ENCODE measurements at places on chromosomes 2 and 18.

GRCh38 chr2:106095478-106096298 is 98.4 kb downstream of the UXS1 start:
- DNase-seq, result no peak

- DNase-seq, result no peak
Observed at GRCh38 chr2:140178234-140178633, 1398.0 kb upstream of the NXPH2 start.

DNA sequence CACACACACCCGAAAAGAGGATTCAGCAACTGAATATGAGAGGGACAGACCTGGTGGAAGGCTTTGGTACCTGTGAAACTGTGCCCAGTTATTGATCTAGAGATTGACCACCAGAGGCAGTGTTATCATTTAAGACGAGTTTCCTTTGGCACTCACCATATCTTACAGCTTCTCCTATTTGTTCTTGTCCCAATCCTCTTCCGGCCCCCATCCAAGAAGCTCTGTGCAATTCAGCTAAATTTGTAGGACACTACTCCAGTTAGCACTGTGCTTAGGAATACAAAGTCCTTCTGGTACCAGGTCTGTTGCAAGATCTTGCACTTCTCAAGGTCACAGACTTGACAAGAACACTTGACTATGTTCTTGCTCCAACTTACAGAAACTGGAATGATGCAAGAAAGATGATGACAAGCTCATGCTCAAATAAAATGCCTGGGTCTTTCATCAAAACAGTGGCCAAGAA is 177.7 kb downstream of the TMEM247 start:
- peak; percentile 76 for DNase-seq

- DNase-seq, result no peak
Observed at GRCh38 chr2:126635736-126636135, 20.2 kb upstream of the GYPC start.

- DNase-seq, result no peak
Observed at GRCh38 chr2:240375024-240375645, 60.3 kb upstream of the GPC1 start.

GRCh38 chr2:98487101-98487805 is 42.6 kb downstream of the INPP4A start:
- no peak for DNase-seq

DNA sequence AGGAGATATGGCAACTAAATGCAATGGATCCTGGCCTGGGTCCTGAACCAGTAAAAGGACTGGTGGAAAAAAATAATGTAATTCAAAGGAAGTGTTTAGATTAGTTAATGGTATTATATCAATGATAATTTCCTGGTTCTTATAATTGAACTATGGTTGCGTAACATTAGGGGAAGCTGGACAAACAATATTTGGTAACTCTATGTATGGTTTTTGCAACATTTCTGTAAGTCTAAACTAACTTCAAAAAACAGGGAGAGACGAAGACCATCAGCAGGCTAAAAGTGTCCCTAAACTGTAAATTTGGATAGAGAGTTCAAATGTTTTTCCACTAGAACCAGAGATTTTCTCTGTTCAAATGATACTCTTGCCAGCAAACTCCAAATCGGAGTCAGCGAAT is 36.9 kb downstream of the KLF7 start:
- DNase-seq, result no peak

DNA sequence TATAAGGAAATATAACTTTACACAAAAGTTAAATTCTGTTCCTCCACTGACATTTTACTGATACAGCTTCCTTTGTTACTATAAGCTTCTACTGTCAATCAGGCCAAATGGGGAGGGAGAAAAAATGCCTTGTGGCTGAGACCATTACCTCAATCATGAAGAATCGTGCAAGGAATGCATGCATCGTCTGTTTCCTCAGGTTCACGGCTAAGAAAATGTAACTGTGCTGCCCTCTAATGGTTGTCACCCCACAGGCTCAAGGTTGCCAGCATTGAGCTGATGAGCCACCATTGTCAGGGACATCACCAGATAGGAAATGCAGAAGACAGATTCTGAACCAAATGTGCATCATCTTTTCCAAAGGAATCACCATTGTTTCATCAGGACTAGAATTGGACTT is 426.9 kb downstream of the CDH2 start:
- peak; percentile 74 for DNase-seq

DNA sequence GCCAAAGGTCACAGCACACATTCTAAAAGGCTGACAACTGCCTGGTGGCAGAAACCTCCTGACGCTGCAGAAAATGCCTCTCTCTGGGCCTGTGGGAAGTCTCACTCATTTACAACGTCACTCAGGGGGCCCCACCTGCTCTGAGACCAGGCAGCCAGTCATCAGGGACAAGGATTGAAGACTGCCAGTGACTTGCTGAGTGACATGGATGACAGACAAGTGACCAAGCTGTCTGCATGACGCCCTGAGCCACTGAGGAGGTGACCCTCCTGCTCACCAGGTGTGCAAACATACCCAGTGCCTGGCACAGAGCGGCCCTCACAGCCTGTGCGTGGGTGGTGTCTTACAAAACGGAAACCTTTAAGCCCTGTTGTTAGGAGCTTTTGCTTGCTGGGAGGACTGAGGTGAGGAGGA is 392.4 kb downstream of the TNS1 start:
- no peak for DNase-seq

DNA sequence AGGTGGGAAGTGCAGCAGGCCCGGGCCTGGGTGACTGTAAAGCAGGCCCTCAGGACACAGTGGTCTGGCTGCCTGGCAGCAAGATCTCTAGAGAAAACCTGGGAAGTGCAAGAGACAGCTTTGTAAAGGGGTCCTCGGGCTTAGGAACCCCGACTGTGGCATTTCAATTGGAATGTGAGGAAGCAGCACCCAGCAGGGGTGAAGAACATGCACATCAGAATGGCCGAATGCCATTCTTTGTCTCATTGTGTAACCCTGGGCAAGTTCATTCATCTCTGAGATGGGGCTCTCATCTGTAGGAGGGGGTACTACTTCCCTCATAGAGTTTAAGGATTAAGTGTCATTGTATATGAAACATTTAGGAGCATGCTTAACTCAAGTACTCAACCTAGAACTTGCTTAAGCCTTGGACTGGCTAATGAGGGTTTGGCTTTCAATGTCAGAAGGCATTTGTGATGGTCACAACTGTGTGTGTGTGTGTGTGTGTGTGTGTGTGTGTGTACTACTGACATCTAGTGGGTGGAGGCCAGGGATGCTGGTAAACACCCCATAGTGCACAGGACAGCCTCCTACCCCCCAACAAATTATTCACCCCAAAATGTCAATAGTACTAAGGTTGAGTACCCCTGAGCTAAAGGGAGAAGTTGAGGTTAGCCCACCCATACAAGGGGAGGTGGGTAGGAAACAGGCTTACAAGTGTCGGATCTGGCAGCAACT is 29.3 kb downstream of the MEX3C start:
- peak; percentile 13 for DNase-seq

DNA sequence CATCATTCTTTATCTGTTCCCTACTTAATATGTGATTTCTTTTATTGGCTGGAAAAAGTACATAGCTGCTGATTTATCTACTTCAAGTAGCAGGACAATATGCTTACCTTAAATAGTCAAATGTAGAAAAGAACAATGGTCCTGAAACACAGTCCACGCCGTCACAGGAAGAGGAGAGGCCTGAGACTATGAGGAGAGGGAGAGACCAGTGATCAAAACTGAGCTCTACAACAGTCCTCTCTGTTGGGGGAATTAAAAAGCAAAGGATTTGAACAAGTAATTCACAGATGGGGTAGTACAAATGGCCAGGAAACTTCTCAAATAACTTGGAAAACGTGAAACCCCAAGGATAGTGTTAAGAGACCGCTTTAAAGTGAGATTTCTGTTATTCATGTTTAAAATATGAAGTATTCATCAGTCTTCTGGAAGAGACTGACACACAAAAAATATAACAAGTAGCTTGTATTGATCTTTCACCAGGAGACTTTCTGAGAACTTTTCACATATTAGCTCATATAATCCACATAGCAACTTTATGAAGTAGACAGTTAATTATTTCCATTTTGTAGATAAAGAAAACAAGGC is 20.2 kb downstream of the SCYGR8 start:
- DNase-seq, result no peak

Measured in SK-MEL-5 (cell line).